ENCODE measurements at places on chromosomes 1 and 21. TPM values are rescaled to one million over a fixed set of nuclear protein-coding genes. Genes with fewer than 3 reads are reported as not detected.

GRCh38 chr1:40622936-40623629, 42.4 kb downstream of the RIMS3 start:
- DNase-seq: no peak
- no peaks in the 10 kb centered on the region for H3K36me3 ChIP-seq
- no peak overlapping the region for H3K27ac ChIP-seq
- H3K27me3 ChIP-seq: no peaks in the 10 kb centered on the region
- no peak overlapping the region for H3K4me3 ChIP-seq
- H3K4me1 ChIP-seq: no peaks in the 10 kb centered on the region

- no peaks in the 10 kb centered on the region for H3K36me3 ChIP-seq
- no peak overlapping the region for H3K27ac ChIP-seq
- DNase-seq: no peak
- H3K4me3 ChIP-seq: no peak overlapping the region
- H3K27me3 ChIP-seq: no peaks in the 10 kb centered on the region
These were observed 1.3 kb upstream of the UBE4B start for GRCh38 chr1:10031461-10031860.

Gene RNU11
- not detected for total RNA-seq

GRCh38 chr1:116379057-116379630, 6.1 kb downstream of the ATP1A1 start:
- no peak overlapping the region for H3K4me3 ChIP-seq
- peak overlapping the region; percentile 92 for H3K27ac ChIP-seq
- no peak for DNase-seq
- no peaks in the 10 kb centered on the region for H3K36me3 ChIP-seq
- H3K27me3 ChIP-seq: no peaks in the 10 kb centered on the region
- peaks cover 95% of the 10 kb centered on the region for H3K4me1 ChIP-seq

Gene KRTAP11-1
- total RNA-seq: not detected

Gene C1orf210
- not detected for total RNA-seq

Gene PLA2G2A
- total RNA-seq: 509 TPM

GRCh38 chr1:61895175-61895574, 152.9 kb downstream of the PATJ start:
- H3K27me3 ChIP-seq: no peaks in the 10 kb centered on the region
- no peaks in the 10 kb centered on the region for H3K4me1 ChIP-seq
- H3K27ac ChIP-seq: no peak overlapping the region
- no peak overlapping the region for H3K4me3 ChIP-seq

Gene S100A9
- total RNA-seq: 58.8 TPM

DNA sequence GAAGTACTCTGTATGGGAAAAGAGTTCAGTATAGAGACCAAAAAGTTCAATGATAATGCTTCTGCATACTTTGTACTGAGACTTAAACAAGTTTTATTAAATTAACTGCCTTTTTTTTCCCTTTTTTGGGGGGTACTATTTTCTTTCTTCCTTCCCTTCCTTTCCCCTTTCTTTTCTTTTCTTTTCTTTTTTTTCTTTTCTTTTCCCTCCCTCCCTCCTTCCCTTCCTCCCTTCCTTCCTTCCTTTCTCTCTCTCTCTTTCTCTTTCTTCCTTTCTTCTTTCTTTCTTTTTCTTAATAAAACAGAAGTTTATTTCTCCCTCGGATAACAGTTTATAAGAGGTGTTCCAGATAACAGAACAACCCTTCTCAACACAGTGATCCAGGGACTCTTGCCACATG, 77.5 kb downstream of the LHX8 start:
- no peaks in the 10 kb centered on the region for H3K36me3 ChIP-seq
- no peaks in the 10 kb centered on the region for H3K4me1 ChIP-seq
- no peak overlapping the region for H3K4me3 ChIP-seq
- DNase-seq: no peak
- H3K27ac ChIP-seq: no peak overlapping the region
- H3K27me3 ChIP-seq: no peaks in the 10 kb centered on the region

GRCh38 chr1:203584035-203584434, 42.6 kb upstream of the ATP2B4 start:
- no peaks in the 10 kb centered on the region for H3K4me1 ChIP-seq
- H3K27ac ChIP-seq: no peak overlapping the region
- no peaks in the 10 kb centered on the region for H3K27me3 ChIP-seq

DNA sequence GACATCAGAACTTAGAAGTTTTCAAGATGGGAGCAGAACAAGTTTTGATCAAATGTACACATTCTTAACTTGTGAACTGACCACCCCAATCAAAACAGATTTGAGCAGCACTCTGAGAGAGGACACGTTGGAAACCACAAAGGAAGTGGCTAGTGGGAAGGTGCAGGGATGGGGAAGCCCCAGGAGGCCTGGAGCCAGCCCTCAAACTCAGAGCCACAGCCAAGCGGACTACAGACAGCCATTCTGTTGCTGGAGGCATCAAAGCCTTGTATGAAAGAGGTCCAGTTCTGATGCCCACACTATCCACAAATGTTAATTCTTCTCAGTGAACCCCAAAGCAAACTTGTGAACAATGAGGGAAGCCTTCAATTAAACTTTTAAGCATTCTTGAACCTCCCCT, 143.6 kb upstream of the RAB4A start:
- H3K27me3 ChIP-seq: no peaks in the 10 kb centered on the region
- no peak overlapping the region for H3K27ac ChIP-seq
- no peak for DNase-seq
- no peak overlapping the region for H3K4me3 ChIP-seq
- no peaks in the 10 kb centered on the region for H3K36me3 ChIP-seq
- no peaks in the 10 kb centered on the region for H3K4me1 ChIP-seq

DNA sequence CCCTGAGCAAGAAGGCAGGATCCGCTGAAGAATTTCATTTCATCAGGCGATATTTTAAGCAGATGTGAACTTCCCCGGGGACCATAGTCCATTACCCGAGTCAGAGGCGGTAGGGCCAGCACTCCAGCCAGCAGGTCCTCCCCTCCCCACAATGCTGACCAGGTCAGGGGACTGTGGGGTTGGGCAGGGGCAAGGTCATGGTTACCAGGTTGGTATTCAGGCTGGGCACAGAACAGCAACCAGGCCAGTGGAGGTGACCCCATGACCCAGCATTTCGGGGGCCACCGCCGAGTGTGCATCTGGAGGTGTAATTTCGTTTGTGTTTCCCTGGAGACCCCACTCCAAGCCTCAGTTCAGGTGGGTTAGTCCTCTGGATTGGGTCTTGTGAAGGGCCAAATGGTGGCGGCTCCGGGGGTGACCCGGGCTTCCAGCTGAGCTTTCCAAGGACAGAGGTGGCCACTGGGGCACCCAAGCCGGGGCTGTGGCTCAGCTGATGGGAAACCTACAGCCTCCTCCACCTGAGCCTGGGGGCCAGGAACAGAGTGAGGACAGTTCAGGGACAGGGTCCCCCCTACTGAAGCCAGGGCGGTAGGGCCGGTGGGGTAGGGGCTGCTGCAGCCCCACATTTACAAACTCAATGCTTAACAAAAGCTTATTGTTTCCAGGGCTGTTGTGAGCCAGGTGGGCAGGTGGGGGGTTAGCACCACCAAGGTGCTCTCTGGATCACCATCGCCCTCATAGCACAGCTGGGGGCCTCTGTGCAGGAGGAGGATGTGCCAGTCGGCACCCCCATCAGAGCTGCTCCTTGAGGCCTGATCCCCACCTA, 2.8 kb downstream of the PRDM16 start:
- peaks cover 73% of the 10 kb centered on the region for H3K27me3 ChIP-seq
- H3K27ac ChIP-seq: peak overlapping the region; percentile 97
- H3K4me3 ChIP-seq: peak overlapping the region; percentile 78
- H3K4me1 ChIP-seq: peaks cover 25% of the 10 kb centered on the region

- H3K27me3 ChIP-seq: no peaks in the 10 kb centered on the region
- DNase-seq: no peak
- no peaks in the 10 kb centered on the region for H3K4me1 ChIP-seq
- H3K36me3 ChIP-seq: no peaks in the 10 kb centered on the region
- no peak overlapping the region for H3K27ac ChIP-seq
These were observed 121.7 kb upstream of the DUSP10 start for GRCh38 chr1:221863635-221864034.

Measured in tibial nerve (tissue), 4 donors.